ENCODE measurements at places on chromosomes 11 and 22.

DNA sequence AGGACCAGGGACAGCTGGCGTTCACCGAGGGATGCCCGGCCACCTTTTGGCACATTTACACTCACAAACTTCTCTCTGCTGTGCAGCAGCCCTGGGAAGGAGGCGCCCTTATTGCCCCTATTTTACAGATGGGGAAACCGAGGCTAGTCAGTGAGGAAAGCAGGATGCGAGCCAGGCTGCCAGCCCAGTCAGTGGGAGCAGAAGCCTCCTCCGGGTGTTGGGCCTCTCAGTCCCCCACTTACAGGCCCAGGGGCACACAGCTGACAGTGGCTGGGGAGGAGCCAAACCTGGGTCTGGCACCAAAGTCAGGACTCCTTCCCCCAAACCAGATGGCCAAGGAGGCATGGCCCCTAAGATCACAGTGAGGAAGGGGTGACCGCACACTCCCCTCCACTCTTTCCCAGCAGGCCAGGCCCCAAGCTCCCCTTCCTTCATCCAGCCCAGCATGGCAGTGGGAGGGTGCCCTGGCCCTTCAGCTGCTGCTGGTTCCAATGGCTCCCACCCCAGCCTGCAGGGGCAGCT is 121.4 kb upstream of the ANO1 start:
- DNase-seq: no peak

GRCh38 chr11:63490551-63491239 is at the start of gene PLAAT5:
TSS of gene PLAAT5 (minus strand) at chr11:63491167. CDS start at chr11:63491034, 133 bp downstream.
- DNase-seq: no peak

DNA sequence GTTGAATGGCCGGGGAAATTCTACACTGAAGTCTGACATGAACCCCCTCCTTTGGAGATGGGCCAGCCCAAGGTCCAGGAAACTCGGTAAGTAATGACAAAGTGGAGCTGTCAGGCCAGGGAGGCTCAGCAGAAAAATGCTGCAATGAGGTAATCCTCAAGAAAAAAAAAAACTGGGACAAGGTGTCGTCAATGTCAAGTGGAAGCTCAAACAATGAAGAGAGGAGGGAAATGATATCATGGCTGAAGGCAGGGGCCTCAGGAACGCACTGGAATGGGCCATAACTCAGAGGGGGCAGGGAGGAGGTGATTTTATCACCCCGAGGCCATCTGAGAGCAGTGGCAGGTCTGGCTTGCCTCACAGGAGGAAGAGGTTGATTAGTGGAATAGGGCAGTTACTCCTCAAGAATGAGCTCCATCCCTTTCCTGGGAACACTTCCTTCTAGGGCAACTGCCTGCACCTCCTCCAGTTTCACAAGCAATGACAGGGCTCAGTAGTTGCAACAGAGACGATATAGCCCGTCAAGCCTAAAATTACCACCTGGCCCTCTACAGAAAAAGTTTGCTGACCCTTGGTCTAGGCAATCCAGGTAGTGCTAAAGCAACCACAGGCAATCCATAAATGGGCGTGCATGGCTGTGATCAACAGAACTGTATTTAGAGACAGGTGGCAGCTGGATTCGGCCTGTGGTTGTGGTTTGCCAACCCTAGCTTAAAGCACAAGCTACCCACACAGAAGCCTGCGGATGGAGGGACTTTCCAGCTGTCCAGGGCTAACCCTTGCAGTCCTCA is 65.2 kb downstream of the FBXO7 start:
- DNase-seq: no peak

DNA sequence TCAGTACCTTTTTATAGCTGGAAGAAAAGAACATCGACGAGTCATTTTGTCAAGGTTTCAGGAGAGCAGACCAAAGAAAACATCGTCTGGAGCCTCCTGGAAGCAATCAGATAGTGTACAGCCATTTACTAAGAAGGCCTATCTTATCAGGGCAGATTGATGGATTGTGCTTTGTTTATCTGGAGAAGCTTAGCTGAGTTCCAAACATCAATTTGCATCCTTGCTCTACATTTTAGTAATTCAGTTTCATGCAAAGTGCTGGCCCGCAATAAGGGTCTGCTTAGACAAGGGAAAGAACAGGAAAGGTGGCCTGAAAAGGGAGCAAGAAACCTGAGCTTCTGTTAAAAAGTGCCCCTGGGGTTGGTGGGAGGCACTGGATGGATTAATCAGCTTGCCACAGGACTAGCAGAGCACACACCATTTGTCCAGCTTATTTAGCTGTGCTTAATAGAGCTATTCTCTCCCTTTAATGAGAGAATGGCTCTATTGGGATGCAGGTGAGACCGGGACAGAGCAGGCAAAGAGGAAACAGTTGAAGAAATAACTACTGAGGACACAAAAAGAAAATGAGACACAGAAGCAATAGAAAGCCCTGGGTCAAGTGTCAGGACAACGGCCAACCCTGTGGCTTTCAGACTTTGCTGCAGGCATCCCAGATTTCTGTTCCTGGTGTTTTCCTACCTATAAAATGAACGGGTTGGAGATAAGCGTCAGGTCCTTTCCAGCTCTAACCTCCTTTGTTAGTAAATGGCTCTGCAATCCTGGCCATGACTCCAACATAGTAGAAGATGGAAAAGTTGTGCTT is 122.1 kb upstream of the TTC12 start:
- DNase-seq: no peak

All from stimulated activated CD8-positive, alpha-beta memory T cell treated with anti-CD3 and anti-CD28 coated beads, Interleukin-12 subunit alpha, Interleukin-12 subunit beta, amount 100 ng/mL, for 4 hours (primary cell).